ENCODE measurements at places on chromosomes 16 and 17.
A peak's percentile ranks its signal among the peaks of the same experiment; 100 is the strongest.

- no peak for DNase-seq
Observed at GRCh38 chr16:86761111-86762031, 183.0 kb downstream of the FOXL1 start.

GRCh38 chr16:50591800-50592771 lies 43.9 kb downstream of the NKD1 start:
- peak; percentile 69 for DNase-seq

DNA sequence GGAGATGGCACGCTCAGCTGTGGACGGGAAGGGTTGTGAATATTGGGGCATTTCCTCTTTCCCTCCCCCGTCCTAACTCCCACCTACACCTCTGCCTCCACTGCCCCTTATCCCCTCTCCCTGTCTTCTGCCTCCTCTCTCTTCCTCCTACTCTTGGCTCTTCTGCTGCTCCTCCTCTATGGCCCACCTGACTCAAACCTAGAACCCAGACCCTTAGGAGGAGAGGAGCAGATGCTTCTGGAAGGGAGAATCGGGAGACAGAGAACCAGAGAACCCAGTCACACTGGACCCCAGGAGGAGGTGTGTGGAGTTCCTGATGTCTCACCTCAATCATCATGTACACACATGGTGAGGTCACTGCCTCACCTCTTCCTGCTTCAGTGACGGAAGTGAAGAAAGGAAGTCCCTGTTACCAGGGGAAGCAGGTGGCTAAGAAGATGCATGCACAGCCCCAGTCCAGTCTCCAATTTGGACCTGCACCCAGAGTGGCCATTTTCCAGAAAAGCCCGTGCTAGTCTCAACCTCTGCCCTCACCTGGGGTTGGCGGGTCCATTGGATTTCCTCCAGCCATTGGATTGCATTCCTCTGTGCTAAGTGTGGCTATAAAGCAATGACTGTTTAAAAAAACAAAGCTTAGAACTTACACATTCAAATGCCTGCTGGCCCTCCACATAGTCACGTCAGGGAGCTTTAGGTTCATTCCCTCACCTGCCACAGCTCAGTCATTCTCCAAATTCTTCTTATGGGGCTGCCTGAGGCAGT lies 4.0 kb downstream of the RNF222 start:
- no peak for DNase-seq

DNA sequence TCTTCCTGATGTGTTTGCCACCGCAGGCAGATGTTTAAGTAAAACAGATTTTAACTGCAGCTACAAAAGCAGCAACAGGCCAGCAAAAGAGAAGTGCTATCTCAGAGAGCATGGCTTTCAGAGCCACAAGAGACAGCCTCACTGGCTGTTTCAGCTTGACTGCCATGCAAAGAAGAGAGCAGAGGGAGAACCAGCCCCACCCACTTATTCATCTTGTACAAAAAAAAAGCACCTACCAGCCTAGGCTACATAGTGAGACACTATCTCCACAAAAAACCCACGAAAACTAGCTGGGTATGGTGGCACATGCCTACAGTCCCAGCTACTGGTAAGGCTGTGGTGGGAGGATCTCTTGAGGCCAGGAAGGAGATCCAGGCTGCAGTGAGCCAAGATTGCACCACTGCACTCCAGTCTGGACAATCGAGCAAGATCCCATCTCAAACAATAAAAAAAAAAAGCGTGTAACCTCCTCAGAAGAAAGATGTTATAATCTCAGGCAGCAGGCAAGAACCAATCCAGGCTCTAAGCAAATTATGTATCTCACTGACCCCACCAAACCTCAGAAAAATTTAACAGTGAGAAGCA lies 30.0 kb downstream of the STH start:
- no peak for DNase-seq

DNA sequence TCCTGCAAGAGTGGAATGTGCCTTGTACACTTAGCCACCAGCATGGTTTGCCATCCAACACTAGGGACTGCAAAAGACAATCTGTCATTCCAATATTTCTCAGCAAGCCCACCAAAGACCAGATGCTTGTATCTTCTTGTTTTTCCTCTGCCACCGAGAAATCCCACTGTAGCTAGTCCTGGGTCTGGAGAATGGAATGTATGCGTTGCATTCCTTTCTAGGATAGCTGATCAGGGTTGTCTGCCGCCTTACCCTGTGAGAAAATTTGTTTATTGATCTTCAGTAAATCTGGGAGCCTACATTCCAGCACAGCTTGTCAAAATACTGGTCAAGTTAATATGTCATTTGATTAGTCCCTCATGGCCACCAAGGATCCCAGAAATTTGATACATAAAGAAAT lies 28.1 kb upstream of the ADAMTS18 start:
- no peak for DNase-seq

- DNase-seq = peak; percentile 39
Observed at GRCh38 chr17:50627782-50628601, 6.7 kb upstream of the ABCC3 start.

DNA sequence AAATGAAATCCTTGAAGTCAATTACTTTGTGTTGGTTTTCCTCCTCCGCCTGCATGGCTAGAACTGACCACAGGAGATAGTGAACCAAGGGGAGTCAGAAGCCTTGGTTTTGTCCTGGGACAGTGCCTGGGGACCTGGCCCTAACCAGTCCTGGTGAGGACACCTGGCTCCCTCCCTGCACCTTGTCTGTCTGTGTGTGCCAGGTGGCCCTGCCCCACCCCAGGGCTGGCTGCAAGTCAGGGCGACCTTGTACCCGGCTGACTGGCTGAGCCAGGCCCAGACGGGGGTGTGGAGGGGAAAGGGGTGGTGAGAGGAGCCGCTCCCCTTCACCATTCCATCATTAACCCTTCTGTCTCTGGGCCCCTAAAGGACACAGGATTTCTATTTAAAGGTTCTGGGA lies 3.4 kb downstream of the RAPGEFL1 start:
- no peak for DNase-seq

DNA sequence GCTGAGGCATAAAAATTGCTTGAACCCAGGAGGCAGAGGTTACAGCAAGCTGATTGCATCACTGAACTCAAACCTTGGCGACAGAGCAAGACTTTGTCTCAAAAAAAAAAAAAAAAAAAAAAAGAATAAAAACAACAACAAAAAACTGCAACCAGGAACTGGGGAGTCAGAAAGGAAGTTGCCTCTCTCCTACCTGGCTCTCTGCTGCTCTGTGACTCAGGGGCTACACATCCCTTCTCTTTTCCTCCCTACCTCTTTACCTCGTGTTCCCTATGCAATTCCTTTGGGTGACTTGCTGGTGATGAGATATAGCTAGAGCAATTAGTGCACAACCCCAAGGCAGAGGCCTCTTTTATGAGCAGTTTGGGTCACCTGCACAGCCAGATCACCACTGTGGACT lies 95.9 kb downstream of the ABCC1 start:
- DNase-seq = no peak

GRCh38 chr17:52201767-52202519 lies 43.4 kb upstream of the CA10 start:
- DNase-seq = no peak

DNA sequence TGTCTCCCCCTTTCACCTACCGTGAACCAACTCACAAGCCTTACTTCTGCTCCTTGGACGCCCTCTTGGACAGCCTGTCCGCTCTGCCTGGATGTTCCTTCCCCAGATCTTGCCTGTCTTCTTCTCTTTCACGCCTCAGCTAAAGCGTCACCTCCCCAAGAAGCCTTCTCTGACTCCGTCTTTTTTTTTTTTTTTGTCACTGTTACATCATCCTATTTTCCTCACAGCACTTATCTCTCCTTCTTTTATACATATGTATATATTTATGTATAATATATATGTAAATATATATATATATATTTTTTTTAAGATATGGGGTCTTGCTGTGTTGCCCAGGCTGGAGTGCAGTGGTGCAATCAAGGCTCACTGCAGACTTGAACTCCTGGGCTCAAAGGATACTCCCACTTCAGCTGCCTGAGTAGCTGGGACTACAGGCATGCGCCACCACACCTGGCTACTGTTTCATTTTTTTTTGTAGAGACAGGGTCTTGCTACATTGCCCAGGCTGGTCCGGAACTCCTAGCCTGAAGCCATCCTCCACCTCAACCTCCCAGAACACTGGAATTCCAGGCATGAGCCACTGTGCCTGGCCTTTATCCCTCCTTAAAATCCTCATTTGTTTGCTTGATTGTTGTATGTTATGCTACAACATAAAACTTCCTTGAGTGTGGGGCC lies 16.5 kb upstream of the AKTIP start:
- DNase-seq = no peak

DNA sequence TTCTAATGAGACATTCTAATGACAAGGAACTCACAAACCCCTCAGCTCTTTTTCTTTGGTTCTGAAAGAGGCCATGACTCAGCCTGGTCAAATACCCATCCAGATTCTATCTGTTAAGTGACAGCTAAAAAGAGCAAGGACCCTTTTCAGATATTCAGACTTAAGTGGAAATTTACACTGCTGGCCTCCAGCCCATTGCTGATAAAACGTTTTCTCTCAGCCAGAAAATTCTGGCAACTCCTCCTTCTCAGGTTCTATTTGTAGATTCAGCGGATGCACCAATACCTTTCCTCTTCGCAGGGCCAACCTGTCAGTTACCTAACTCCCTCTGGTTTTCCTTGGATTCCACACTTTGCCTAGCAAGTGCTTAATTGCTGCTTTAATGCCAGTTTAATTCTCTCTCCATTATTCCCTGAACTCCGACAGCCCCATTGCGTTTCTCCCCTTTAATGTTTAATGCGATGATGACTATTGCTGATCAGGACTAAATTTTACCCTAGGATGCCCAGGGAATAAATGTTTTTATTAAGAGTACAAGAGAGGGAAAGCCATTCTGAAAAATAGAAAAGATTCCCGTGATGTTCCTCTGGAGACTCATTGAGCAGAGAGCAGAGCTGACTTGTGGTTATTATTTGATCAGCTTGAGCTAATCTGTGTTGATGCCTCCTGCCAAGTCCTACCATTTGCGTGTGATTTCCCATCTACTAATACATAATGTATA lies 35.9 kb upstream of the TOM1L1 start:
- peak; percentile 81 for DNase-seq

DNA sequence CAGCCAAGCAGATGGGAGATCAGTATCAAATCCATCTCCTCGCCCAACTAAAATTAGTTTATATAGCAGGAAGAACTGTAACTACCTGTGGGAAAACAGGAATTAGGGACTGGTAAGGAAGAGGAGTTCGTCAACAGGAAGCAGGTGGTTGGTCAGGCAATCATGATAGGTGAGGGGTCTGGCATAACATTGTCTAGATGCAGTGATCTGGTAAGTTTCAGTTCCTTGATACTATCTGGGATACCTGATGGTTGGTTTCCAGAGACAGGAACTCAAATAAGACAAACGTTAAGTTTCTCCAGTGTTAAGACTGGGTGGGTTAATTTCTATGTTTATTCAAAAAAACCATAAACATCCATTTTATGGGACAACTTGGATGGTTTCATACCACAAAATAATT lies 53.8 kb downstream of the CEP112 start:
- DNase-seq = no peak
